NCI-H1105 treated with DMSO at 0.1 percent for 48 hours (cell line): ENCODE measurements at places on chromosomes 7 and 10.

DNA sequence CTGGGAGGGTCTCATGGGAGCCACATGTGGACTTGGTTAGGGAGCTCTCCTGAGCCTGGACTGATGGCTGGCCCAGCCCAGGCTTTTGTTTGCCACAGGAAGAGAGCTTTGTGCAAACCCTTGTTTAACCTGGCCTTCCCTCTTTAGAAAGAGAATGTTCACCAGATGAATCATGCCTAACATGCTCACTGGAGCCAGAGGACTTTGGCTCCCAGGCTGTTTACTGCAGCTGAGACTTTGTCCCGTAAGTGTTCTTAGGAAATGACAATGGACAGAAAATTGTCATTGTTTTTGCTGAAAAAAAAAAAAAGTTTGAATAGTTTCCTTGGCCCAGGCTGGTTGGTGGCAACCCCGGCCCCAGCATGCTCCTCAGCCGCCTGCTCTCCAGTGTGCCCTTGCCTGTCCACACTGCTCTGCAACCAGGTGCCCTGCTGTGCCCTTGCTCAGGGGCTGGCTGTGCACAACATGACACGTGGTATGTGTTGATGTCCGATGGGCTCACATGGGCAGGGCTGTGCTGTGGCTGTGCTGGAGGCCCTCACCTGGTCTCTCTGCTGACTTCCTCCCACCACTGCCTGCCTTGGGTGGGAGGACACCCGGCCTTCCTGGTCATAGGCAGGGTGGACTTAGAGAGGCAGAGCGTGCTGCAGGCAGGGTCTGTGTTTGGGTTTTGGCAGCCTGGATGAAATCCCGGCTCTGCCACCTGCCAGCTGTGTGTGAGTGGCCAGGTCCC, 215.3 kb upstream of the ZNF32 start:
- DNase-seq: no peak

DNA sequence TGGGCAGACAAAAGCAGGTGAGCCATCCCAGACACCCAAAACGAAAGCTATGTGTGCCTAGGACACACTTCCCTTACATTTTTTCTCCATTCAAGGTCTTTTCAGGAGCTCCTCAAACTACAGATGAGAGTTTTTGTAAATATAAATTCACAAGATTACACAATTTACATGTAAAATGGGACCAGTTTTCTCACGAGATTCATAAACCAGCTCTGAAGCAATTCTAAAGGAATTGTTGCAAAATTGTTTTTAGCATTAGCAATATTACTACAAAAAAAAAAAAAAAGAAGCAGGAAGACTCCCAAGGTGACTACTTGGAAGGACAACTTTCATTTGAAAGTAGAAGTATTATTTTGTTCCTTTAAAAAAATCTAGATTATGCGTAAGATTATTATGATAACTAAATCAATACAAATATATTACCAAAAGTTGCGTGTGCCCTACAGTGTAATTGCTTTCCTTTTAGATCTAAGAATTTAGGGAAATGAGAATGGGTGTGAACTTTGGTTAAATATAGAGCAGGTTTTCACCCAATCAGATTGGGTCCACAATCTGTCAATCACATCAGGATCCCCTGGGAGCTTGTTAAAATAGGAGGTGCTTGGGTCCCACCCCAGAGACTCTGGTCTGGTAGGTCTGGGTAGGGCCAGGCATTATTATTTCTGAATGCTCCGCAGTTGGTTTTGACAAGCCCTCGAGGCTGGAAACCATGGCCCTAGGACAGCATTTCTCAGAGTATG, 72.2 kb downstream of the TBXAS1 start:
- no peak for DNase-seq

- no peak for DNase-seq
Observed at GRCh38 chr7:86407291-86407690, 236.4 kb upstream of the GRM3 start.

GRCh38 chr7:22680482-22680911, 46.5 kb upstream of the IL6 start:
- no peak for DNase-seq

- DNase-seq: peak; percentile 63
Observed at GRCh38 chr10:123257904-123258456, 103.8 kb downstream of the BUB3 start.

DNA sequence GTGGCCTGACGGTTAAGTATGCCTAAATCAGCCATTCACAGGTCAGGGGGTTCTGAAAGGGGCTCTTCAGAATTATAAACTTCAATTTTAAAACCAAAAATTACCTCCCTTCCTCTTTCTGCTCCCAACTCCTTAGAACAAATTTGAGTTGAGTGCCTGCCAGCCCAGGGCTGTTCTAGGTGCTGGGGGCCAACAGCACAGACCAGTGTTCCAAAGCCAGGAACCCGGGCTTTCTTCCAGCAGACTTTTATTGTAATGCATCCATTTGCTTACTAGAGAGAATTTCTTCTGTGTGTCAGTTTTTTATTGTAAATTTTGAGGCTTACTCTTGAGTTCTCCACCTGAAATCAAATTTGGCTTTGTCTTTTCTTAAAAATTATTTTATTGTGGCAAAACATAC, 238.5 kb downstream of the CACNB2 start:
- DNase-seq: no peak

DNA sequence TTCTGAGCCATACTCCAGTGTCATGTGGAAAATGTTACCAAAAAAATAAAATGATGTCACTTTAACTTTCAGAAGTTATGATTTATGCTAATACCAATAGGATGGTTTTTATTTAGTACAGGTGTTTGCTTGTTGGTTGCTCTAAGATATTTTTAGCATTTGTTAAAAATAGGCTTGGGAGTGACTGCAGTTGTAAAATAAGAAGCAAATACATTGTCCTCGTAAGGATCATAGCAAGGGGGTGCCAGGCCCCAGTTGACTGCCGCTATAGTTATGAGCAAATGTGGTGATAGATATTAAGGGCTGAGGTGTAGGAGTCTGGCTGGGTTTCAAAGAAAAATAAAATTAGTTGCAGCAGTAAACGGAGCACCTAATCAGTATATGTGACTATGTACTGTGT, 354.4 kb upstream of the BMPER start:
- no peak for DNase-seq

DNA sequence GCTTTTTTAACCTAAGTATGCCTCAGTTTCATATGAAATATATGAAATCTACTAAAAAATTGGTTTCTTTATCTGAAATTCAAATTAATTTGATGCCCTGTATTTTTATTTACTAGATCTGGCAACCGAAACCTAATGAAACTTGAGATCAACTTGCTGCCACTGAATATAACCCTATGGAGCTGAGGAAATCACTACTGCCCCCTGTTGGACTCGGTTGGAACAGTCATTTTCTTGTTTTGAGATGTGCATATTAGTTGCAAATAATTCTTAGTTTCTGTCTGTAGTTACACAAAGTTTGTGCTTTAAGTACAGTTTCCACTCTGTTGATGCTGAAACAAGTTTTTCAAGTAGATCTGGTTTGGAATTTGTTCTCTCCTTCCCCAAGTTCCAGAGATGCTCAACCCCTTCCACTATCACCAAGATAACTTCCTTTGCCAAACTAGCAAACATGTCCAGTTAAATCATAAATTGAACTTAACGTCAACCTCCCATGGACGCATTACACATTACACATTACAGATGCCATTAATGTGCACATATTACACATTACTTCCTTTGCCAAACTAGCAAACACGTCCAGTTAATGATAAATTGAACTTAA, 22.2 kb upstream of the EXOC4 start:
- peak; percentile 48 for DNase-seq

DNA sequence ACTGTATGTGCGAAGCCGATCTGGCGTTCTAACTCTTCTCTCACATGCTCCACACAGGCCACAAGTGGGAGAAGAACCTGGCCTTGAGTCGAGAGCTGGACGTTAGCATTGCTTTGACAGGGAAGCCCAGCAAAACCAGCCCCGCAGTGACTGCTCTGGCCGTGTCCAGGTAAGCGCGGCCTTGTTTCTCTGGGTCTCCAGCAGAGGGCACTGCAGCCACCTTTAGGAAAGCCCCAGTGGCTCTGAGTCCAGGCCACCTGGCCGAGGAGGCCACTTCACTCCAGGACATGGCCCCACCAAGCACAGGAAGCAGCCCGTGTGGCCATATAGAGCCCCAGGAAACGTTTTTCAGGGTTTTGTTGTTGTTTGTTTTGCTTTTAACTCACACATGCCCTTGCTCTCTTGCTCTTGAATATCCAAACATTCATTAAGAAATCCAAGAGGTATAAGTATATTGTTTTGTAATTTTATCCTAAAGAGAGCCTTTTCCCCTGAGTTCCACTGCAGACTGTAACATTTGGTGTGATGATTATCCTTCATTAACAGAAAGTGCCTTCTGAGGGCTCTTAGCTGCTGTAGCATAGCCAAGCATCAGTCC, 41.8 kb upstream of the LRRC18 start:
- DNase-seq: peak; percentile 13

DNA sequence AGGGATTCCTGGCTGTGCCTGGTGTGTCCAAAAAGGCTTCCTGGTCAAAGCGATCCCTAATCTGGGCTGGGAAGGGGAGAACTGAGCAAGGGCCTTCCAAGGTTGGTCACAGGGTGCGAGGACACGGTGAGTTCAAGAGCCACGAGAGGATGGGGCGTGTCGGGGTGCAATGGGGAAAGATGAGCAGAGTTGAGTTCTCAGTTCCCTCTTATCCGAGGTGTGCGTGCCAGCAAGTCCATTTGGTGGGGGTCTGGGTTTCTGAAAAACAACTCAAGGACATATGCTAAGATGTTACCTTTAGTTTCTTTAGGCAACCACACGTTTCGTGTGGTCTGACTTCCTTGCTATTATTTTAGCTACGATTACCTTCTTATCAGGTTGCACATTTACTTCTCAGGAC, 1.3 kb downstream of the ZNF775 start:
- DNase-seq: no peak

GRCh38 chr10:85624511-85624910, 742.1 kb downstream of the GRID1 start:
- DNase-seq: no peak

GRCh38 chr7:21338728-21339164, 89.1 kb upstream of the SP4 start:
- DNase-seq: no peak

- DNase-seq: no peak
Observed at GRCh38 chr7:149355390-149356048, 93.5 kb downstream of the ZNF783 start.

DNA sequence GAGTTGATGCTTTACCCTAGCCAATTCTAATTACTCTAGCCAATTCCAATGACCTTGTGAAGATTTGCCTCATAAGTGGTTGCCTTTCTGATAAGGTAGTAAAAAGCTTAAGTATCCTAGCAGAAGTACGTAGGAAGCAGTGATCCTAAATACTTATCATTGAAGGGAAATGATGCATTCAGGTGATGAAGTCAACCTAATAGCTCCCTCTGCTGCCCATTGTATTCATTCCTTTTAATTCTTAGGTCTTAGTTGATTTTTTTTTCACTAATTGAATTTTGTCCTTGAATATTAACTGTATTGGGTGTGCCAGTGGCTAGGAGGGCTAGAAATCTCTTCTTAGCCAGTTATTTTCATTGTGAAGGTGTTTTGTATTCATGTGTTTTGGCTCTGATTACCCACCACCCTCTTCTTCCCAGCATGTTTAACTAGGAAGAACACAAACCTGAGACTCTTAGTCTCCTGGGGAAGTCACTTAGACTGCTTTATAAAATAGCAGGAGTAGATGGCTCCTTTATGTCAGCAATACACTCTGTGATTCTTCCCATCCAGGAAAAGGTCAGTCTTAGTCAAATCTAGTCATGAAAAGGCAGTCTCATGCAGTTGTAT, 46.3 kb downstream of the PLEKHA8 start:
- DNase-seq: peak; percentile 62
